ENCODE measurements at places on chromosomes 1 and 21. TPM values are rescaled to one million over a fixed set of nuclear protein-coding genes. Genes with fewer than 3 reads are reported as not detected.

KCNK2 gene
- total RNA-seq, result 0.28 TPM

TIAM1 gene
- 3.7 TPM for total RNA-seq

DNA sequence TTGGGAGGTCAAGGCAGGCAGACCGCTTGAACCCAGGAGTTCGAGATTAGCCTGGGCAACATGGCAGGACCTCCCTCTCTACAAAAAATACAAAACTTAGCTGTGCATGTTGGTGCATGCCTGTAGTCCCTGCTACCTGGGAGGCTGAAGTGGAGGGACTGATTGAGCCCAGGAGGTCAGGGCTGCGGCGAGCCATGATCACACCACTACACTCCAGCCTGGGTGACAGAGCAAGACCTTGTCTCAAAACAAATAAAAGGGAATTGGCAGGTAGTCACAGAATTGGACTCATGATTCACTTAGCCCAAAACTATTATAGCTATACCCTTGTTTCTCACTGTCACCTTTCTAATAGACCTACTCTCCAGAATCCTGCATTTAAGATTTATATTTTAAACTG is 5.5 kb downstream of the TADA1 start:
- H3K36me3 ChIP-seq, result no peaks in the 10 kb centered on the region
- H3K4me3 ChIP-seq, result no peak overlapping the region
- no peaks in the 10 kb centered on the region for H3K27me3 ChIP-seq

DNA sequence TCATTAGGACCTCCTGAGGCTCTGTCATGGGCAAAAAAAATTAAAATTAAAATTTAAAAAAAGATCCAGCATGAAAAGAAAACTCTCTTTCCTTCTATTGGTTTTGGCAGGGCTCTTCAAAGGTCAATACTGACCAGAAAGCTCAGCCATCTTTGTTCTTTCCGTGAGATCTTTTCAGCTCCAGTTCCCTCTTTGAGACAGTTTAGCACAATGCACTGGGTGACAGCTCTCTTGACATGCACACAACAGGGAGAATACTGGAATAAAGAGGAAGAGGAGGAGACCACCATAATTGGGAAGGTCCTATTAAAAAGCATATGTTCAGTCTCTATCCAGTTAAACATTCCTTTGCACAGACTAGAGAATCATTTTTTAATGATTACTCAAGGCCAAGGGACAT is 6.3 kb downstream of the LIX1L start:
- no peak overlapping the region for H3K4me3 ChIP-seq
- no peak overlapping the region for H3K27ac ChIP-seq
- no peaks in the 10 kb centered on the region for H3K36me3 ChIP-seq
- DNase-seq, result no peak

DNA sequence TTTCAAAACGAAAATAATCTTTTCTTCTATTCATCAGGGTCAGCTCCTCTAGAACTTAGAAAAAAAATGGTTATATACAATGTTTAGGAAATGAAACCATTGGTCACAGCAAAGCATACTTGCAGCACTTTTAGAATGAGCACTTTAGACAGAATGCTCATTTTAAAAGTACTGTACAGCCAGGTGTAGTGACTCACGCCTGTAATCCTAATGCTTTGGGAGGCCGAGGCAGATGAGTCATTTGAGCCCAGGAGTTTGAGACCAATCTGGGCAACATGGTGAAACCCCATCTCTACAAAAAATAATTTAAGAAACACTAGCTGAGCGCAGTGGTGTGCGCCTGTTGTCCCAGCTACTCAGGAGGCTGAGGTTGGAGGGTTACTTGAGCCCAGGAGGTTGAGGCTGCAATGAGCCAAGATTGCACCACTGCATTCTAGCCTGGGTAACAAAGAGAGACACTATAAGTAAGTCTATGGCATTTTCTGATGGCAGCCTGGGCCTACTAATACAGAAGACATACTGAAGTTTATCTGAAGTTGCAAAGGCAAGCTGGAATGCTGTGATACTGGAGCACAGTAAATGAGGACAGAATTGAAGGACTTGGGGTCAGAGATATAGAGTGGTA is 48.9 kb upstream of the ZNF326 start:
- no peak overlapping the region for H3K4me3 ChIP-seq

GRCh38 chr21:36185523-36185922 is 28.9 kb downstream of the DOP1B start:
- DNase-seq, result no peak
- peaks cover 4% of the 10 kb centered on the region for H3K4me1 ChIP-seq
- no peak overlapping the region for H3K4me3 ChIP-seq
- no peaks in the 10 kb centered on the region for H3K27me3 ChIP-seq
- H3K36me3 ChIP-seq, result no peaks in the 10 kb centered on the region
- no peak overlapping the region for H3K27ac ChIP-seq

All from Panc1 (cell line).